ENCODE measurements at places on chromosomes 2 and 18. TPM values are rescaled to one million over a fixed set of nuclear protein-coding genes. Genes with fewer than 3 reads are reported as not detected.

CYTIP gene
- total RNA-seq = 388 TPM

ADD2 gene
- total RNA-seq = 5.6 TPM

OR6B3 gene
- total RNA-seq = not detected

RTN4 gene
- 97.5 TPM for total RNA-seq

LRRC30 gene
- total RNA-seq = not detected

All from activated CD4-positive, alpha-beta memory T cell treated with anti-CD3 and anti-CD28 coated beads for 36 hours (primary cell).